AG20443 (cell line): ENCODE measurements at places on chromosomes 4 and X.

GRCh38 chrX:41180194-41180908 lies 95.1 kb downstream of the USP9X start:
- DNase-seq, result peak; percentile 39

DNA sequence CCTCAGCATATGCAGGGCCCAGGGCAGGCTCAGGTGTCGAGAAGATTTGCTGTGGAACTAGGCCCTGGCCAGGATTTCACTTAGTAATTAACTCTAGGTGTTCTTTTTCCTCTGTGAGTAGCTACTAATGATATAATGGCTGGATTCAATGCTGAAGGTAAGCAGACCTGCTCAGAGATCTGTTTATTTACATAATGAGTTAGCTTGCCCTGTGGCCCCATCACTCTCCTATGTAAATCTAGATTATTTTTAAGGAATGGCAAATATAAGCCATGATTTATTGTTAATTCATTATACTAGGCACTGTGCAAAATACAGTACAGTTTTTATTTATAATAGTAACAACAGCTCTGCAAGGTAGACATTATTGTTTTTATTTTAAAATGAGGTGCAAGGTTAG lies 117.2 kb downstream of the IRF2 start:
- no peak for DNase-seq

GRCh38 chrX:47217852-47218279 lies 615 bp upstream of the CDK16 start:
- DNase-seq, result peak; percentile 89

DNA sequence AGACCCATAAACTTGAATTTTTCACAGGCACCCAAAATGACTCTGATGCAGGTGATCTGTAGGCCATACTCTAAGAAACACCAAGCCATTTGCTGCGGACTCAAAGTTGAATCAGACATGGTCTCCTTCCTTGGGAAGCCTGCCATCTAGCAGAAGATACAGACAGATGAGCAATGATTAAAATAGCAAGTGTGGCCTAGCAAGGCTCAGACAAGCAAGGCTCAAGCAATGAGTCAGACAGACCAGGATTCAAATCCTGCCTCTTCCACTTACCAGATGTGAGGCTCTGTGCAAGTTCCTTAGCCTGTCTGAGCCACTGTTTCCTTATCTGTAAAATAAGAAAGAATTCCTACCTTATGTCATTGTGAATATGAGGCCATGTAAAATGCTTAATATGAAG lies 2.3 kb downstream of the CCDC149 start:
- DNase-seq, result peak; percentile 32

- no peak for DNase-seq
These were observed 1.1 kb upstream of the CUL4B start for GRCh38 chrX:120561634-120562568.

DNA sequence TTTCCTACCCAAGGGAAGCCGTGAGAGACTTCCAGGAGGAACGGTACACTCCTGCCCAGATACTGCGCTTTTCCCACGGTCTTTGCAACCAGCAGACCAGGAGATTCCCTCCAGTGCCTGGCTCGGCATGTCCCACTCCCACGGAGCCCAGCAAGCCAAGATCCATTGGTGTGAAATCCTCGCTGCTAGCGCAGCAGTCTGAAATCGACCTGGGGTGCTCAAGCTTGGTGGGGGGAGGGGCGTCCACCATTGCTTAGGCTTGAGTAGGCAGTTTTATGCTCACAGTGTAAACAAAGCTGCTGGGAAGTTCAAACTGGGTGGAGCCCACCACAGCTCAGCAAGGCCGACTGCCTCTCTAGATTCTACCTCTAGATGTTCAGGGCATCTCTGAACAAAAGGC lies 284.8 kb upstream of the FGF13 start:
- DNase-seq, result no peak

DNA sequence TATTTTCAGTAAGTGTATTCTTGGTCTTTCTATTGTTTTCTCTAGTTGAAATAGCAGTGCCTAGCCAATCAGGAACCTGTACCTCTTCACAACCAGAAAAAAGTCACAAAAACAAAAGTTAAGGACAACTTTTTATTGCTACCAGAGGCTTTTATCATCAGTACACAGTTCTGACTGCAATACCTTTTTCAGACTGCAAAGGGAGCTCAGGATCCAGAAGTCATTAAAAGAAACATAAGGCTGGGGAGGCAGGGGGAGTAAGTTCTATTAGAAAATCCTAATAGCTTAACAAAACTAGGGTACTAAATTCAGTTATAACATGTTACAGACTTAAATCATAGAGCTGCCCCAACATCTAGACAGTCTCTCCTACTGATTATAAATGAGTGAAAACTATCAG lies 28.8 kb downstream of the CCNI start:
- no peak for DNase-seq

DNA sequence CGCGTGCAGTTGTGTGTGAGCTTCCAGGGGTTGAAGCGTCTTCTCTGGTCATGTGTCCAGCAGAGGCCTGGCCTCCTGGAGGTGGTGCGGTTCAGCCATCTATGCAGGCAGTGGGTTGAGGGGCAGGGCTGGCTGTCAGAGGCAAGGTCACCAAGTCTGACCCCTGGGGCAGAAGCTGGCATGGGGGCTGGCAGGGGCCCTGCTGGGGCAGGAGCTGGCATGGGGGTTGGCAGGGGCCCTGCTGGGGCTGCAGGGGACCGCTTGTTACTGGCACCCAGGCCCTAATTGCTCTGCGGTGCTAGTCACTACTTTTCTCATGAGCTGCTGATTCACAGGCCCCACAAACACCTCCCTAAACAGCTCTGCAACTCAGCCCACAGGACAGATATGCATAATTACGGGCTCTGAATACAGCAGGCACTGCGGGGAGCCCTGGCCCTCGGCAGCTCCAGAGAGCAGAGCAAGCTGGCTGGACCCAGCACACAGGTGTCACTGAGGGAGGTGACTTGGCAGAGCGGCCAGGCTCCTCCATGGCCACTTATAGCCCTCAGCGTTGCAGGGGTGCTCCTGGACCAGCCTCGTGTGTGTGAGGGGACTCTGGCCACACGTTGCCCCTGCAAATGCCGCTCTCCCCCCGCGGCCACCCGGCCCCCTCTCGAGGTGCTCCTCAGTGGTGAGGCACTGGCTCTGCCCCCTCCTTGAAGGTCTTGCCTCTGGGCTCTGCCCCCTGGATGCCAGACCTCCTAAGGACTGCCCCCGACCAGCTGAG lies 32.7 kb downstream of the CPLX1 start:
- no peak for DNase-seq

GRCh38 chrX:64151911-64152310 lies 53.6 kb downstream of the AMER1 start:
- no peak for DNase-seq

- DNase-seq, result no peak
These were observed 149.9 kb downstream of the AMMECR1 start for GRCh38 chrX:110167952-110168451.
